ENCODE measurements at places on chromosomes 11 and 22.

DNA sequence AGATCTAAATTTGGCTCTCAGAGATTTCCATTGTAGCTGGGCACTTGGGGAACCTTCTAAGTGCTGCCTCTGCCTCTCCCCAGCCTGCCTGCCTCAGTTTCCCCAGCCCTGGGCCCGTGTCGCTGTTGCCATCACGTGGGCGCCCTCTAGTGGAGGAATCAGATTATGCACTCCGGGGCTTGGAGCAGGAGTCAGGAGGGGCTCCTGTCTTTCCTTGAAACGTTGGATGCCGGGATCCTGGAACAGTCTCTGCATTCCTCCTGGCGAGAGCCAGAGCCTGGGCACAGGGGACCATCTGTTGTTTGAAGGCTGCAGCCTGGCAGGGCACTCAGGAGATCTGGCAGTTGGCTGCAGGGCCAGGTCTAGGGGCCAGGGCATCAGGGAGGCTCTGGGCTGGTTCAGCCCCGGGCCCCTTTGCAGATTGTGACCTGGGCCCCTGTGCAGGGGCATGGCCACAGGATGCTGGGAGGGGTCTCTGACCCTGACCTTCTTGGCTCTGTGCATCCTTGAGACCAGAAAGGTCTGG, 71.6 kb downstream of the LRP5 start:
- DNase-seq = peak; percentile 40

- peak; percentile 99 for DNase-seq
Measured at GRCh38 chr11:86743223-86744118, 56.9 kb upstream of the PRSS23 start.

DNA sequence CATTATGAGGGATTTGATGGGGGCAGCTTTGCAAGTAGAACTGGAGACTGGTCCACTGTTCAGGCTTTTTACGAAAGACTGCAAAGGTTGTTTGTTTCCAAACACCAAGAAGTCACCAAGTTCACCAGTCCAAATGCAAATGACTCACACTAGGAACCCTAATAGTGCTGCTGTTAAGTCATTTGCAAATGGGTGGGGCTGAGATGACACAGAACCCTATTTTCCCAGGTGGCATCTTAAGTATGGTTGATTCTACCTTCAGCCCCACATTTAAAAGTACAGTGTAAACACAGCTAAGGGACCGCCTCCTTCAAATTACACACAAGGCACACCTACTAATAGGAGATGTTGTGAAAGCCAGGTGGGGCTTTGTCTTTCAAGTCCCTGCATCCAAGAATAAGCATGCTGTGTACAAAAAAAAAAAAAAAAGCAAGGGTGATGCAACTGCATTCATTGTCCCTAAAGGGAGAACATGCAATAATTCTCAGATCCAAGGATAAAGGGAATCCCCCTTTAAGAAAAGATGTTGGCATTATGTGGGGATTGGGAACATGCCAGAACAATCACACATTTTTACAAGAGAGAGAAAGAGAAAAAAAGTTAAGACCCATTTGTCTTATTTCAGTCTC, 27.3 kb downstream of the BDNF start:
- DNase-seq = peak; percentile 70

GRCh38 chr11:69905611-69906452, 86.6 kb upstream of the FGF3 start:
- no peak for DNase-seq

GRCh38 chr11:134686460-134687061, 274.5 kb upstream of the B3GAT1 start:
- DNase-seq = no peak

GRCh38 chr11:9720290-9720630, 56.4 kb downstream of the SWAP70 start:
- no peak for DNase-seq

GRCh38 chr11:95693298-95693697, 96.3 kb downstream of the FAM76B start:
- DNase-seq = no peak

GRCh38 chr11:80477178-80477577, 1036.3 kb upstream of the TENM4 start:
- no peak for DNase-seq

DNA sequence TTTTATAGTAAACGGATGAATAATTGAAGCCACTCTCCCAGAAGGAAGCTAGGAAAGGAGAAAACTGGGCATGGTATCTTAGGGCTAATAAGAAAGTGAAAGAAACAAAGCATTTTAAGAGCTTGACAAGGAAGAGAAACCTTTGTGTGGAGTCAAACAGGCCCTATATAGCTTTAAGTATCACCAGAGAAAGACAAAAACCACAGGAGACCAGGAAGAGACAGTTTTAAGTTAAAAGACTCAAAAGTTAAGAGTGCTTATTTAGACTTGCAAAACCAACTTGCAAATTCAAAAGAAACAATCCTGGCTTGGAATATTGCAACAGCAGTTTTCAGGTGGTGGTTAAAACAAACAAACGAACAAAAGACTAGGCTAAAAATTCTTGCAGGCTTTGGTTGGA, 3.4 kb downstream of the PAK1 start:
- no peak for DNase-seq

DNA sequence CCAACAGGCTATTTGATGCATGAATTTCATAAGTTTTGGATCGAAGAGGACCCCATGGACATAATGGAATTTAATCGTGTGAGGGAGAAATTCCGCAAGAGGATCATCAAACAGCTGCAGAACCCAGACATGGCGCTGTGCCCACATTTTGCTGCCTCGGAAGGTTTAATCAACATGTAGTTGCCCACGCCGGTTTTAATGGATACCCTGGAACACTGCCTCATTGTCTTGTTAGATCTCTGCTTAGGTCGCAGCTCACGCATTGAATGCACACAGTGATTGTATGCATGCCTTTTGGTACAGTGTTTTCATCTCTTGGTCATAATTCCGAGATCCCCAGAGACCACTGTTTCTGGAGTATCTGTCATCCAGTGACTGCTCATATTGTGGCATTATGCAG, 46.8 kb downstream of the SLN start:
- no peak for DNase-seq

DNA sequence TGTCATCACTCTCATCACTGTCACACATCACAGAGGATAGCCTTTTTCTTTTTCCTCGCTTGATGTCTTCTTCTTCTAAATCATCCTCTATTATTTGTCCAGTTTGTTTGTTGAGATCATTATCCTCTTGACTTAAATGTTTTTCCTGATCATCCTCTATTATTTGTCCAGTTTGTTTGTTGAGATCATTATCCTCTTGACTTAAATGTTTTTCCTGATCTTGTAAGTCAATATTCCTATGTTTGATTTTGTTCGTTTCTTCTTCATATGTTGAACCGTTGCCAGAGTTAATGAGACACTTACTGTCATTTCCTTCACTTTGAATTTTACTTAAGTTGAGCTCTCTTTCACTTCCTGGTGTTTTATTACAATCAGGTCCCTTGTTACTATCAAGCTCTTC, 5.6 kb downstream of the CCDC82 start:
- DNase-seq = no peak

GRCh38 chr22:46075764-46076531, 74.4 kb upstream of the PPARA start:
- no peak for DNase-seq
